Activated CD4-positive, CD25-positive, alpha-beta regulatory T cell (primary cell): ENCODE measurements at places on chromosomes 7 and 10.
A peak's percentile ranks its signal among the peaks of the same experiment; 100 is the strongest.

- no peak for DNase-seq
Measured at GRCh38 chr7:69418869-69419670, 179.2 kb upstream of the AUTS2 start.

- DNase-seq = no peak
Measured at GRCh38 chr10:3255075-3255474, 82.5 kb upstream of the PITRM1 start.

- DNase-seq = no peak
Measured at GRCh38 chr7:108525327-108525984, 479 bp downstream of the PNPLA8 start.

GRCh38 chr7:129225206-129225930 lies 538 bp downstream of the AHCYL2 start:
- peak; percentile 43 for DNase-seq

GRCh38 chr7:6448943-6449543 lies 1.3 kb upstream of the DAGLB start:
- DNase-seq = no peak

GRCh38 chr7:95199779-95200558 lies 124.4 kb downstream of the PON1 start:
- no peak for DNase-seq

- no peak for DNase-seq
Measured at GRCh38 chr7:128934361-128935341, 3.1 kb upstream of the IRF5 start.

GRCh38 chr10:26085549-26085948 lies 131.0 kb upstream of the GAD2 start:
- no peak for DNase-seq

- DNase-seq = no peak
Measured at GRCh38 chr7:33903791-33904680, 1.3 kb upstream of the BMPER start.

DNA sequence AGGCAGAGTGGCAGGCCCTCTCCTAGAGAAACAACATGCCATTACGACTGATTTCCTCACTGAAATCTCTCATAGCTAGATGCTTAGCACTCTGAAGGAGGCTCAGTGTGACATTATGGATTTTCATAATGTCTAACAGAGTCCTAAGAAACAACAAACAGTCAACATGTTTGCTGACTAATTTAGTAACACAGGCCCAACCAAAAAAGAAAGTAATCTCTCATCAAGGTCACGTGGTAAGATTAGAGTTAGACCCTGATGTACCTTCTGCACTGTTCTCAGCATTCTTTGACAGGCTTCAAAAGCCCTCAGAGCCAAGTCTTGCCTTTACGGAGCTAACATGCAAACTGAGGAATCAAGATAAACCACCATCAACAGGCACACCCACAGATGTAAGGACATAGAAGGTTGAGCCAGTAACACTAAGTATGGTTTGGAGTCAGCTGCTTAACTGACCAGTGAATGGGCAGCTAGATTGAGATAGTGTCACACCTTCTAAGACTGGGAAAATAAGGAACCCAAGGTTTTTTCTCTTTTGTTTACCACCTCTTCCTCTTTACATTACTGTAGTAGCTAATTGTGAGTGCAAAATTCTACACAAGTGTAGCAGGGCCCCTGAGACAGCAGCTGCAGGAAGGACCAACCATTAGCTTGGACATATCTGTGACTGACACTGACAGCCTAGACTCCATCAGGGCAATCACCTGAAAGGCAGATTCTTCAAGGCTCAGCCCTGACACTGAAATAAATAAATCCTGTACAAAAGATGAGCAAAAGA lies 15.3 kb upstream of the KCNIP2 start:
- DNase-seq = no peak

GRCh38 chr10:96995851-96996250 lies 163.8 kb downstream of the LCOR start:
- no peak for DNase-seq

DNA sequence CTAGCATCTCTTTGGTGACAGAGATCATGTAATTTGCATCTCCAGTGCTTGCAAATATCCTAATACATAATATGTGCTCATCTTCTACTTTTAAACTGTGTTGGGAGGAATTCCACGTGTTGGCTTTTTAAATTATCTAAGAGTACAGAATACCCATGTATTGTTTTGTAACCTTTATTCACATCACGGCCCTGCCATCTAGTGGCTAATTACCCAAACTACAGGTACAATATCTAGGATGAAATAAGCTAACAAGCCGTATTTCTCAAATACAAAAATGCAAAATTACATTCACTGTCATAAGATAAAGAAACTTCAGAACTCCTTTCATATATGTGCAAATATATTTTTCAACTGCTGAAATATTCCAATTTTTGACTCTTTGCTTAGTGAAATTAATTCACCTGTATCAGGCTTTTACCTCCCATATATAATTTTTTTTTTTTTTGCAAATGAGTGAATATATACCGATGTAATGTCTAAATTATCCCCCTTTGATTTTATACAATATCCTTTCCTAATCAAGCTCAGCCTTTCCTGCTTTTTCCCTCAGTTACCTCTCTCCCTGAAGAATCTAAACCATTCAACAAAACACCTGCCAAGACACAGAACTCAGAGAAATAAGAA lies 30.3 kb upstream of the LSM8 start:
- no peak for DNase-seq

GRCh38 chr7:122686360-122686878 lies 12.5 kb downstream of the RNF133 start:
- DNase-seq = no peak

DNA sequence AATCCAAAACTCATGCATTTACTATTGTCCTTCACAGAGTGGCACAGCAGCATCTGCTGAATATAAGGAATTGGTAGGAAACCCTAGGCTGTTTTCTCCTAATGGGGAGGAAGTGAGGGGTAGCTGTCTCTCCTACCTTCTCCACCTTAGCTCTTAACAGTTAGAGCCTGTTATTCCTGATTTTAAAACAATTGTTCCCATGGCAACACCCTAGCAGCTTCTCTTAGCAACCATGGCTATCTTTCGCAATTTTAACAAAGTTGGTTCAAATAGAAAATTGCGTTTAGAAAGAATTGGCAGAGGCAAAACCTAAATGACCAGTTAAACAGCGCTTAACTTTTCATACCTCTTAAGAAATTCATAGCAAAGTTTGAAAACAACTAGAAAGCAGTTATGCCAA lies 603.4 kb upstream of the AUTS2 start:
- DNase-seq = no peak

DNA sequence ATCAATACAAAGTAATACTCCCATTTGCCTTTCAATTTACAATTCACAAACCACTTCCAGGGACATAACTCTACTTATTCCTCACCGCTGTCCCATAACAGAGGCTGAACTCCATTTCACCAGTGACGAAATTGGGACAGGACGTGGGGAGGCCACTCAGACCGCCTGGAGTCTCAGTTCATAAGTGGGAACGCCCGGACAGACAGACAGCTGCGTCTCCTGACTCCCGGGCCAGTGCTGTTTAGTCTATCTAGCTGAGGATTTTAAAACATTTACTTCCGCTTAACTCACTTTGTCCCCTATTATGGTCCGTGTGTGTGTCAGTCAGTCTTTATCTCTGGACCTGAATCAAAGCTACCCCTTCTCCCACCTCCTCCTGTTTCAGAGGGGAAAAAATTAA lies 67.4 kb upstream of the ZNF438 start:
- no peak for DNase-seq

GRCh38 chr7:95897557-95898251 lies 125.3 kb downstream of the DYNC1I1 start:
- no peak for DNase-seq

GRCh38 chr7:155276800-155277375 lies 20.8 kb upstream of the INSIG1 start:
- no peak for DNase-seq

DNA sequence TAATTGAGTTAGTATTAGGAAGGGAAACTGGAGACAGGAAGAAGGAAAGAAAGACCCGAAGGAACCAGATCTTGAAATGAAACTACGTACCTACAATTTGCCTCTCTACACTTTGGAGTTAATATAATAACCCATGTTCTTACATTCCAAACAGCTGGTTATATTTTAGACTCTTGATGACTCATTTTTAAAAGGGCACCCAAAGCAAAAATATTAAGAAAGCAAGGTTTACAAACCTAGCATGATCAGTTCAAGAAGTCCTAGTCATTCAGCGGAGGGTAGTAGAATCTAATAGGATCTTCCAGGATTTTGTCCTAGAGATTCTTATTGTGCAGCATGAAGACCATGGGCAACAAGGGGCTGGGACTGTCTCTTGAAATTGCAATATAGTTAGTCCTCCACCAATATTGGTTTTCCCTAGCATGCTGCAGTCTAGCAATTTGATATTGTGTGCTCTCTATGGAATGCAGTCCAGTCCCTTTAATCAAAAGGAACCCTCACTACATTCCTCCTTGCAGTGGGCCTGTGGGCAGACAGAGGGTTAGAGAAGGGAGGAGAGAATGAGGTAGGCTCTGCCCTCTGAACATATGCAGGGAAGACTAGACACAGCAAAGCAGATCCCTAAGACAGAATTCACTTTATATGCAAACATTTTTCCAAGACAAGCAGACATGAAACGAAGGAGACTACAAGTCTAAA lies 230.3 kb downstream of the INHBA start:
- no peak for DNase-seq

- no peak for DNase-seq
Measured at GRCh38 chr10:11483201-11484148, 128.0 kb downstream of the USP6NL start.

DNA sequence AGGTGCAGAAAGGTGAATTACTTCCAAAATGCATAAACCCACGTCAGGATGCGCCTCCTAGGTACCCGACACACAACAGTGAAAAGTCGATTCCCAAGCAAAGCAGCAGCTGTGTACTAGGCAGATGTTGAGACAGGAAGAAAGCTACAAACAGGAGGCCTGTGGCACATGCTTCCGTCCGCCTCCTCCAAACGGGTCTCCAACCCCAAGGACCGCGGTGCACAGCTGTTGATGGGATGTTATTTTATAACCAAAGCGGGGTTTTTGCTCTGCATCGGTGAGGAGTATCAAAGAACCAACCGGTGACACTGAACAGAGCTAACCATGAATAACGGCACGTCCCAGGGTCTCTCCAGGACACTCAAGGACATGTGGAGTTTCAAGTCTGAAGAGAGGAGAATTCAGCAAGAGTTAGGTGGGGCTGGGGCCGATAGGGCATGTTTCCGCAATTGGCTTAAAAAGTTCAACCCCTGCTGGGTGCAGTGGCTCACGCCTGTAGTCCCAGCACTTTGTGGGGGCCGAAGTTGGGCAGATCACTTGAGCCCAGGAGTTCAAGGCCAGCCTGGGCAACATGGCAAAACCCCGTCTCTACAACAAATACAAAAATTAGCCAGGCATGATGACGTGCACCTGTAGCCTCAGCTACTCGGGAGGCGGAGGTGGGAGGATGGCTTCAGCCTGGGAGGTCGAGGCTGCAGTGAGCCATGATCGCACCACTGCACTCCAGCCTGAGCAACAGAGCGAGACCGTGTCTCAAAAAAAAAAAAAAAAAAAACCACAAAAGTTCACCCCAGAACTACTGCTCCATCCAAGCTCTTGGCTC lies 108.0 kb downstream of the SMURF1 start:
- no peak for DNase-seq

DNA sequence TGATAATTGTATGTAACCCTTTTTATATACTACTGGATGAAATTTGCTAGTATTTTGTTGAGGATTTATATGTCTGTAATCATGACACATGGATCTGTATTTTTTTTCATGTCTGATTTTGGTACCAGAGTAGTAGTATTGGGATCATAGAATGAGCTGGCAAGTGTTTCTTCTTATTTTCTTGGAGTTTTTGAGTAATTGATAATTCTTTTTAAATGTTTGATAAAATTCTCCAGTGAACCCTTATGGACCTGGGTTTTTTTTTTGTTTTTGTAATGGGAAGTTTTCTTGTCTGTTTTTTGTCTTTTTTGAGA lies 28.4 kb downstream of the ZNF33A start:
- no peak for DNase-seq

DNA sequence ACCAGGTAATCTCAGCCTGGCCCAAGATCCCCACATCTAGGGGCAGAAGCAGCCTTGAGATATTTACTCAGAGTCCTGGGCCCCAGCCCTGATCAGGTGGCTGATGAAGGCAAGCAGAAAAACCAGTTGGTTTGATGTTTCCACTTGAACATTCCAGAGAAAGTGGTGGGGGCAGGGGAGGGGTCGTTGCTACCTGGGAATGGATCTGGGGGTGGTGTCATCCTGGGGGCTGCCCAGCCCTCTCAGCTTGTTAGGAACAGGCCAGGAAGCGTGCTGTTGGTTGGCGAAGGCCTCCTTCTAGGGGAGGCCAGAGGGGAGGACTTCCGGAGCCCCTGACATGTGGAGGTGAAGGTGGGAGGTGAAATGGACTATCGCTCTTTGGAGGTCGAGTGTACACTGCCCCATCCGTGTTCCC lies 3.7 kb upstream of the ABHD11 start:
- no peak for DNase-seq

DNA sequence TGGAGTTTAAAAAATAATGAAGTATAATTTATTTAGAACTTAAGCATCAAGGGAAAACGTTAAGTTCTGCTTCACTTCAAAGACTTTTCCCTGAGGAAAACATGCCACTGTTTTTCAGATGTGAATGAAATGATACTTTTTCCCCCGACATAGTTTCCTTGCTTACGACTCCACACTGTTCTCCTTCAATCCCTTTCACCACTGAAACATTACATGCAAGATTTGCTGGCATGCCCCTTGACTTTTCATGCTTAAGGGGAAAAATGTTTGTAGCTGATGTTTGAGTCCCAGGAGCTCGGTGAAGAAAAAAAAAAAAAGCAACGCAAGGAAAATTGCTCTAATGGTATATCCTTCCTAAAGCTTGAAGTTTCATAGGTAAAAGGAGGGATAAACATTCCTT lies 10.0 kb downstream of the GLI3 start:
- DNase-seq = no peak

- DNase-seq = no peak
Measured at GRCh38 chr7:123198111-123198510, 1.7 kb downstream of the SLC13A1 start.

DNA sequence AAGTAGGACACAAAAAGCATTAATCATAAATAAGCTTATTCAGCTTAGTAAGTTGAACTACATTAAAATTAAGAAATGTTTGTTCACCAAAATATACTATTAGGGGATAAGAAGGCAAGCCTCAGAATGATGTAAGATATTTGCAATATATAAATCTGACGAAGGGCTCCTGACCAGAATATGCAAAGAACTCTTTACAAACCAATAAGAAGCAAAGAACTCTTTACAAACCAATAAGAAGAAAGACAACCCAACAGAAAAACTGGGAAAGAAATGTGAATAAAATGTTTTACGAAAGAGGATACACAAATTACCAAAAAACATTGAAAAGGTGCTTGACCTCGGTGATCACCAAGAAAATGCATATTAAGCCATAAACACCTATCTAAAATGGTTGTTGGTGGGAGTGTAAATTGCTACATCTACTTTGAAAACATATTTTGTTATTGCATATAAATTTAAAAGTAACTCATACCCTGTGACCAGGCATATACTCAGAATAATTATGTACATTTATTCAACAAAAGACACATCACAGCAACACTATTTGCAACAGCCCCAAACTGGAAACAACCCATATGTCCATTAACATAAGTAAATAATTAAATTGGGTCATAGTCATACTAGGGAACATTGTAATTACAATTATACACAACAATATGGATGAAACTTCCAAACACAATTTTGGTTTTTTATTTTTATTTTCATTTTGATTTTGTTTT lies 83.3 kb upstream of the CTBP2 start:
- no peak for DNase-seq
